Cardiac muscle cell (in vitro differentiated cells and primary cell): ENCODE measurements at places on chromosomes 11 and 22. TPM values are rescaled to one million over a fixed set of nuclear protein-coding genes. Genes with fewer than 3 reads are reported as not detected.

DNA sequence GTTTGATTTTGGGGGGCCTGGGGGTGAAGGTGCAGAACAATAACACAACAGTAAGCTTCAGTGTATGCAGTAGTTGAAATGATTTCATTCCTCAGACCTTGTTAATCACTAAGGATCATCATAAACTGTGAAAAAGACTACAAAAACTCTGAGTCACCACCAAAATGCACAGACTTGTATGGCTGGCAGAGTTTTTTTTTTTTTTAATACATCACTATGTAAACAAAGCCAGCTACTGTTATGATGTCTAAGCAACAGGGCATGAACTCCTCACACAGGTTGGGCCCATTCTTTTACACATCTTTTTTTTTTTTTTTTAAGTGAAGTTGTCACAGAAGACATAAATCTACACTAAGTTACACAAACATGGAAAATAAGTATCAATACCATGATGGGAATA, 311.9 kb downstream of the GUCY1A2 start:
- H3K4me3 ChIP-seq, result no peak overlapping the region
- no peaks in the 10 kb centered on the region for H3K4me1 ChIP-seq
- H3K27me3 ChIP-seq, result no peaks in the 10 kb centered on the region

DNA sequence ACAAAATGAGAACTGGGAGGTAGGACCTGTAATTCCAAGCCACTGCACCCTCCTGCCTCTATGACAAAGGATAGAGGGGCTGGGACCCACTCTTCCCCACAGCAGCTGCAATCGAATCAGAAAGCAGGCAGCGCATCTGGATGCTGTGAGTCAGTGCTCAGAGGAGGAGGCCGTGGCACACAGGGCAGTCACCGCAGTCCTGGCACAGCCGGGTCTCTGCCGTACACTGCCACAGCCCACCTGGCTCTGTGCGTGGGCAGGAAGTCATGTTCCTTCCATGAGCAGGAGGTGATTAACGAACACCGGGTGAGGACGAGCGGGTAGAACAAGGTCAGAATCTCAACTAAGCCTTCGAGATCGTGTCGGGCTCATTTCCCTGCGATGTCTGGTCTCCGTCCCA, 30.2 kb upstream of the PPFIA1 start:
- H3K4me1 ChIP-seq, result no peaks in the 10 kb centered on the region
- no peak overlapping the region for H3K27ac ChIP-seq
- no peaks in the 10 kb centered on the region for H3K27me3 ChIP-seq

- H3K4me3 ChIP-seq, result no peak overlapping the region
- no peaks in the 10 kb centered on the region for H3K36me3 ChIP-seq
- H3K27ac ChIP-seq, result no peak overlapping the region
- H3K4me1 ChIP-seq, result no peaks in the 10 kb centered on the region
- H3K27me3 ChIP-seq, result no peaks in the 10 kb centered on the region
These were observed 73.4 kb downstream of the WNT7B start for GRCh38 chr22:45903355-45904135.

- H3K36me3 ChIP-seq, result no peaks in the 10 kb centered on the region
- no peaks in the 10 kb centered on the region for H3K4me1 ChIP-seq
- DNase-seq, result peak; percentile 48
- H3K27me3 ChIP-seq, result peaks cover 31% of the 10 kb centered on the region
These were observed 859 bp upstream of the KRTAP5-5 start for GRCh38 chr11:1628506-1629325.

DNA sequence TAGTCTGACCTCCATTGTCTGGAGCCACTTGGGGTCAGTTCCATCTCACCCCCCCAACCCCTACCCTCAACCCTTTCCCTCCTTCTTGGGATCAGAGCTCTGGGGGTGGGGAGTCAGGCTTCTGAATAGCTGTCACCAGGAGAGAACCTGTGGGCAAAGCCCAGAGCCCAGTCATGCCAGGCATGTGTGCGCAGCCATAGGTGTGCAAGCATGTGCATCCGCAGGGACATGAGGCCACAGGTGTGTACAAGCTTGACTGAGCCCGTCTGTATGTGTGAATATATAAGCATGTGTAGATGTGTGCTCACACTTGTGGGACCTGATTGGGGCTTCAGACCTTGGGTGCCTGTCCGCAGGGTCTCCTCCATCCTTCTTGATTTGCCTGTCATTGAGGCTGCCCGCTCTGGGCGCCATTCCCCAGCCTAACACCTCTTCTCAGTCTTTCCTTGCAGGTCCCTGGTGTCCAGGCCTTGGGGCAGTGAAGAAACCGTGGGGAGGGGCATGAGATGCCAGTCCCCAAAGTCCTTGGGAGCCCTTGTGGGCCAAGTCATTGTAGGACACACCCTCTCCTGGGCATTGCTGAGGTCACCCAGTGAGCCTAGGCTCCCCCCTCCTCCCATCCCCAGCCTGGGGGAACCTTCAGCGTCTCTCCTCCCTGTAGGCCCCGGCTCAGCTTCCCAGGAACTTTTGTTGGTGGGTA, 9.0 kb downstream of the ATG16L2 start:
- H3K27me3 ChIP-seq, result no peaks in the 10 kb centered on the region
- H3K4me3 ChIP-seq, result no peak overlapping the region
- no peaks in the 10 kb centered on the region for H3K36me3 ChIP-seq
- H3K27ac ChIP-seq, result no peak overlapping the region

- H3K4me3 ChIP-seq, result no peak overlapping the region
- H3K4me1 ChIP-seq, result no peaks in the 10 kb centered on the region
- H3K36me3 ChIP-seq, result no peaks in the 10 kb centered on the region
- H3K27me3 ChIP-seq, result no peaks in the 10 kb centered on the region
These were observed 114.1 kb upstream of the SLC22A12 start for GRCh38 chr11:64476881-64477280.

The LRP4 gene
- total RNA-seq, result 14.6 and 19.2 TPM in 2 replicates

The HOATZ gene
- not detected in 2 replicates for total RNA-seq

The OR51D1 gene
- total RNA-seq, result not detected in 2 replicates

The UPK3A gene
- total RNA-seq, result 0.21 TPM in 1 of 2 replicates, not detected in the other
